ENCODE measurements at places on chromosomes 6 and 20.

DNA sequence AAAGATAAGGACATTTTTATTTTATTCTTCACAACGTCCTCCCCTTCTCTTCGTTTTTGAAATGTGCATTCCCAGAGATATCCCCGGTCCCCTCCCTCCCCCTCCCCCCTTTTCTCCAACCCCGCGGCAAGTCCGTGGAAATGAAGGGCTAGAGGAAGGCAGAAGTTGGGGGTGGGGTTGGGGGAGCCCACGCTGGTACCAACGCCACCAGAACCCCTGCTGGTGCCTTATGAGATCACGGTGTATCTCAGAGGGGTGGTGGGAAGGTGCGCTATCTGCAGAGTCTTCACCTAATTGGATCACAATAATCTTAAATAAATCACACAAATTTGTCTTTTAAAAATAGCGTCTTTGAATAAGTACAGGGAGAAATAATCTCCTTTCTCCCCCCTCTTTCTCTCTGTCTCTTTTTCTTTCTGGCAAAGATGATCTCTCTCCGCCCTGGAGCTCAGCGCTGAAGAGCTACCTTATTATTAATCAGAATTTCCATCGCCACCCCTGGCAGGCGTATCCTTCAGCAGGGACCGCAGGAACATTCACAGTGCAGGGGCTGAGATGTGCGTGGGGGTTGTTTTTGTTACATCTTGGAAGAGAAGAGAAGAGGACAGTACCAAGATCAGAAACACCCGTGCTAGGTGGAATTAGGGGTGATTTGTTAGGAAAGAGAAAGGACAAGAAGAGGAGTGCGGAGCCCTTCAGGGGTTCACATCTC lies 915 bp downstream of the CLVS2 start:
- DNase-seq: no peak

DNA sequence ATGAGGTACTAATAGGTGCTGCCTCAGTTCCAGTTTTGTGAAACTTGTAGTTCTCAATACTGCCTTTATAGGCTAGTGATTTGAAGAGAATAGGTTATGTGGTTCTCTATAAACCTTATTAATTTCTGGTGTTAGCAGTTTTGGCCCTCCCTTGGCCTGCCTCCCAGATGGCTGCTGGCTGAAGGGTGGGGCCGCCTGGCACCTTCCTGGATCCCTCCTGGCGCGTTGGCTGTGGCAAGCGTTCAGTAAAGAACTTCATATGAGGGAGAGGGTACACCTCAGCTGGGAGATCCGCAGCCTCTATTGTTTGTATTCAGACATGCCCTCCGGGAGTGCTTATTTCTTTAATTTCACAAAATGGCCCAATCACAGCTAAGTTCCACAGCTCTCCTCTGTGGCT lies 51.9 kb downstream of the FAM120B start:
- no peak for DNase-seq

DNA sequence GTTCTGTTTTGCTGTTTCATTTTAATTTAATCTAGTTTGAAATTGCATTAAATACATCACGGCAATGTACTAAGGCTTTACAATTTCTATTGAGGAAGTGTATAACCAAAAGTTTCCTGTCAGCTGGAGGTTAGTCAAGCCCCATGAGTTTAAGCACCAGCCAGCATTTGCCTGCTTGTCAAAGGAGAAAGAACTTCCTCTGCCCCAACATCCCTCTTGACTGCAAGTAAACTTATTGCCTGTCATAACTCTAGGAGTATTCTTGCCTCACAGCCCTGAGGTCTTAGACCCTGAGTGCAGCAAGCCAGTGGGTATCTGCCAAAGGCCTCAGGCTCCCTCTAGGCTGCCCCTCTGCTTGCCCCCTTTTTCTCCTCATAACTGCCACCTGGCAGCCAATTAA lies 106.7 kb upstream of the INSM1 start:
- DNase-seq: no peak

DNA sequence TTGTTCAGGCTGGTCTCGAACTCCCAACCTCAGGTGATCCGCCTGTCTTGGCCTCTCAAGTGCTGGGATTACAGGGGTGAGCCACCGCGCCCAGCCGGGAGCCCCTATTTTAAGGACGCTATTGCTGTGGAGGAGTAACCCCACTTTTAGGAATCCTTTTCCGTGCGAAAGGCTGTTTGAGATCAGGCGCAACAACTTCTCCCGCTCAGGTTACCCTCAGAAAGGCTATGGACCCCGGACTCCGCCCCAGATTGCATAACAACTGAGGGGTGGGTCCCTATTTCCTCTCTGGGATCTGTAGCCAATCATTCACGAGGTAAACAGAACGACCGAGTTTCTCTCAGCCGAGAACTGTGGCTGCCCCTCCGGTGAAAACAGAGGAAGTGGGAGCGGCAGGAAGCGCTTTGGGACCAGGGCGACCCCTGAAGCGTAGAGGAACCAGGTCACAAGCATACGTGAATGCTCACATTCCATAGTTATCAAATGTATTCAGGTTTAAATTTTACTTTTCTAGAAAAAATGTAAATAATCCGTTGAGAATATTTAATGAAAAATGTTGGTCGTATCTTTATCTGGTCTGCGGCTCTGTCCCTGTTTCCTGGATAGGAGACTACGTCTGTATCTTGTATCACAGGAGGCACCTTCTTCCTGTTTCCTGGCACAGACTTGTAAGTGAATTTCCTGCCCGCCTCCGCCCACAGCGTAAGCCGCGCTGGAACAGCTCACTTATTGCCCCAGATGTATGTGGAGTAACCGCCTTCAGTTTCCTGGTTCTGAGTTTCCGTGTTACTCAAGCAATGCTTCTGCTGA lies 26.8 kb downstream of the HLA-E start:
- peak; percentile 78 for DNase-seq

- peak; percentile 50 for DNase-seq
Observed at GRCh38 chr6:38051819-38052434, 232.4 kb downstream of the ZFAND3 start.

GRCh38 chr20:4170621-4171537 lies 155.5 kb upstream of the RNF24 start:
- DNase-seq: no peak

DNA sequence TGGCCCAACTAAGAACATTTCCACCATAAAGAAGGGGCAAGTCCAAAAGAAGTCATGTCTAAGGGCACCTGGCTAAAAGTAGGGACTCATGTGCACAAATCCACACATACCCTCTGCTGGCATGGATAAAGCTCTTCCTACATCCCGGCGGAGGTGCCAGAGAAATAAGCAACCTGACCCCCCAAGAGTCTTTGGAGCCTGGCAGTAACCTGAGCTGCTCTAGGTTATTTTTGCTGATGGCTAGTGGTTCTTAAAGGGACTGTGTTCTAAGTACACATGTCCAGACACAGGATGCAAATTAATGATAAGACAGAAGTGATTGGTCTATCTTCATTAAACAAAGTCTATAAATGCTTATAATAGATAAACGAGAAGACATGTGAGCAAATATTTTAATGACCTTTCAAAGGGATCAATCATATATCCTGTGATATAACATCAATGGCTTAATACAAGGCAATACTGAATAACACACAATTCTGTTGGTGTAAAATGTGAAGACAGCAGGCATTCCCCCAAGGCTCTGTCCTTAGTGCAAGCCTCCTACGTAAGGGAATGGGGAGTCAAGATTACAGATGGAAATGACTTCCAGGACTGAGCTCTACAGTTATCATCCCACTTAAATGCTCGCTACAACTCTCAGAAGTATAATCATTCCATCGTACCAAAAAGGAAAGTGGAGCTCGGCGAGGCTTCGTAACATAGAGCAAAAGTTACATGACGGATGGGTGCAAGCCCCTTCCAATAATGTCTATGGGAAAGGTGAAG lies 52.5 kb downstream of the HIVEP2 start:
- DNase-seq: no peak

GRCh38 chr6:53189554-53189953 lies 40.9 kb upstream of the GCM1 start:
- no peak for DNase-seq

- no peak for DNase-seq
Observed at GRCh38 chr20:17169585-17170136, 57.2 kb upstream of the PCSK2 start.

DNA sequence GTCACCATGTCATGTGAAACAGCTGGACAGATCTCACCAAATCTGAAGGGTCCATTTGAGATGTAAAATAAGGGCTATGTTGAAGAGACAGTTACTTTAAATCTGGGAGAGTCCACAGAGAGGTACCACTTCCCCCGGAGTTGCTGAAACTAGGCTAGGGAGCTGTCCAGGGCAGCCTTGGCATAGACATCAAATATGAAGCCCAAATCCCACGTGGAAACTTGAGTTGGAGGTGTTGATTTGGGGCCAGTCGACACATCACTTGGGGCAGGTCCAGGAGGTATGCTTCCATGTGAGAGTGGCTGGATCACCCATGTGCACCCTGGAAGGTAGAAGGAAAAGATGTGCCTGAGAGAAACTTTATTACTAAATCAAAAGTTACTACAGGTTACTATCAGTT lies 12.0 kb upstream of the SERPINB9 start:
- DNase-seq: no peak

DNA sequence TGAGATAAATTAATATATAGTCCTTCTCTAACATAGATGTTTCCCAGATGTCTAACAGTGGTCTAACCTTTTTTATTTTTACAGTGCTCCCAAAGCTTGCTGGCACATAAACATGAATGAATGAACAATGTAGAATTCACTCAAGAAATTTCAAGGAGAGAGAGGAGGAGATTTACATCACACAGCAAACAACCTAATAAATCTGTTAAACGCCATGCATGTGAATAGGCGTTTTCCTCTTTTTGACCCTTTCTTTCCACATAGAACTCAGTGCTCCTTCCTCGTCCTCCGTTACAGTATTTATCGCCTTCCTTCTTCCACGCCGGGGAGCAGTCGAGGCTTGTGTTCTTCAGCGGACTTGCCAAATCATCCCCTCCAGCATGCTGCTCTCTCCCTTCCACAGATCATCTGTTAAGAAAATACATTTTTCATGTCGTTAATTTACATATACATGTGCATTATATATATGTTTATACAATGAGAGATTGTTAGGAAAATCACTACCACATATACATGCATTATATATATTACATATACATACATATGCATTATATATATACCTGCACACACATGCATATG lies 93.0 kb downstream of the SLC35B3 start:
- DNase-seq: no peak

DNA sequence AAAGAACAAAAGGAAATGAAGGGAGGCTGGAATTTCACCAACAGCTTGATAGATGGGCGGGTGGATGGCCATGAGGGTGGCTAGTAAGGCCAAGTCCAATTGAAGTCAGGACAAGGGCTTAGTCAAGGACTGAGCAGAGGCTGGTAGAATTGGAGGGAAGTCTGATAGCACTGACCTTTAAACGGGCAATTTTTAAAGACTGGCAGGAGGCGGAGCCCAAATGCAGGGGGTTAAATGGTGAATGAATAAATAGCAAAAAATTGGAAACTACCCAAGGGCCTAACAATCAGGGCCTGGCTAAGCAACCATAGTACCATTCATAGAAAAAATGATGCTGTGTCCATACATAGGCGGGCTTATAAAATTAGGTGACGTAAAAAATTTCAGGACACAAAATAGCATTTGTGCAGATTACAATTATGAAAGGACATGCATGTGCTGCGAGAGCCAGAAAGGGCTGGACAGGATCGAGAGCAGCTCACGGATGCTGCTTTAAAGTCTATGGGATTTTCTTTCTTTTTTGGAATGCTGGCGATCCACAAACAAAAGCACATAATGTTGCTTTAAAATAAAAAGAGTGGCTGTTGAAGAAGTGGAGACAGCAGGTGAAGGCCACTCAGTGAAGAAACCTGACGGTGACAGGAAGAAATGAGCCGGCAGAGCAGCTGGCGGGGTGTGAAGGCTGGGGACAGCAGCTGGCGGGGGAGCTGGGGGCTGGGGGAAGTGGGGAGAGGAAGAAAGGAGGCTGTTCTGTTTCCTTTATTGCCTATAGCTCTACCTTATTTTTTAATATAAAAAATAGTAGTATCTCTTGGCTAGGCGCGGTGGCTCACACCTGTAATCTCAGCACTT lies 42.8 kb upstream of the TAF8 start:
- DNase-seq: no peak

DNA sequence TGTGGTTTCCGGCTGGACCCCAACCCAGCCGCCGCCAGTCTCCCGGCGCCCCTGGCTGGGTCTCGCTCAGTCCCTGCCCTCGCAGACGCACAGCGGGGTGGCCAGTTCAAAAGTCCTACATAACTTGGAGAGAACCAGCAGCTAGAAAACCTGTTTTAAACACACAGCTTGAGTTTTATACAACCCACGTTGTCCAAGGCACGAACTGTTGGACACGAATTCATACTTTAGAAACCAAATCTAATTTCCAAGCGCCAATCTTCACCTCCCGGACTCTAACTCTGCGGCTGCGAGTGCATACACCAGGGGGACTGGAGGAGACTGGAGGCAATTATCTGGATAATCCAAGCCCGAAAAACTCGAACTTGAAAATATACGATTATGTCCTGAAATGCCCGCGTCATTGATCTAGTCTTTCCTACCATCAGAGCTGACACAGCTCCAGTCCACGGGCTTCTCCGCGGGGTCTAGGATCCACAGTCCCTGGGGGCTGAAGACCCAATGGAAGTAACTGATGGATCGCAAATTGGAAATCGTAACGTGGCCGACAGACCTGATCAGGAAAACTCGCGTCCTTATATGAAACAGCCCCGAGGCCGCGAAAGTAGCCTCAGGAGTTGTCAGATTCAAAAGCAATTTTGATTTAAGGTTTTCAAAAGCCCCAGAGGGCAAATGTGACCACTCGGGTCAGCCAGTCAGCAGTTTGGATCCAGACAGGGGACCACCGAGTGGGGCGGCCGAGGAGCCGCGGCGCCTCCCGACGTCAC lies 843 bp upstream of the HEY2 start:
- peak; percentile 11 for DNase-seq

- peak; percentile 38 for DNase-seq
Observed at GRCh38 chr6:44012078-44012493, 115.2 kb downstream of the MRPL14 start.

DNA sequence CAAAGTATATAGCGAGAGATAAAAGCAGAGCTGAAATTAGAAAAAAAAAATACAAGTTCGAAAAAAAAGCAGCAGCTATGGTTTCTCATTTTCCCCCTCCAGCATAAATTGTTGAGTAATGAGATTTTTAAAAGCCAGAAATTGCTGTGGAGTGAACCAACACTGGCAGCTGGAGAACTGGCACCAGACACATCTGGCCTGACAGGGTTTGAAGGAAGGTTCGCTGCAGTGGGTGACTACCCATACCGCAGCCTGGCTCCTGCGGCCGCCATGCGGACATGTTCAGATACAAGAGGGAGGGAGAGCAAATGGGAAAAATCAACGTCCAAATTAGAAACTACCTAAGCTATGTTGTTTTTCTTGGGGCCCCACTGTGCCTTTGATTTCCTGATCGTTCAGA lies 3.3 kb downstream of the APCDD1L start:
- no peak for DNase-seq

Measured in RWPE1 (cell line).